ENCODE measurements at places on chromosomes 4 and X.

GRCh38 chr4:100962698-100963097 is 384.6 kb downstream of the PPP3CA start:
- no peak for DNase-seq

DNA sequence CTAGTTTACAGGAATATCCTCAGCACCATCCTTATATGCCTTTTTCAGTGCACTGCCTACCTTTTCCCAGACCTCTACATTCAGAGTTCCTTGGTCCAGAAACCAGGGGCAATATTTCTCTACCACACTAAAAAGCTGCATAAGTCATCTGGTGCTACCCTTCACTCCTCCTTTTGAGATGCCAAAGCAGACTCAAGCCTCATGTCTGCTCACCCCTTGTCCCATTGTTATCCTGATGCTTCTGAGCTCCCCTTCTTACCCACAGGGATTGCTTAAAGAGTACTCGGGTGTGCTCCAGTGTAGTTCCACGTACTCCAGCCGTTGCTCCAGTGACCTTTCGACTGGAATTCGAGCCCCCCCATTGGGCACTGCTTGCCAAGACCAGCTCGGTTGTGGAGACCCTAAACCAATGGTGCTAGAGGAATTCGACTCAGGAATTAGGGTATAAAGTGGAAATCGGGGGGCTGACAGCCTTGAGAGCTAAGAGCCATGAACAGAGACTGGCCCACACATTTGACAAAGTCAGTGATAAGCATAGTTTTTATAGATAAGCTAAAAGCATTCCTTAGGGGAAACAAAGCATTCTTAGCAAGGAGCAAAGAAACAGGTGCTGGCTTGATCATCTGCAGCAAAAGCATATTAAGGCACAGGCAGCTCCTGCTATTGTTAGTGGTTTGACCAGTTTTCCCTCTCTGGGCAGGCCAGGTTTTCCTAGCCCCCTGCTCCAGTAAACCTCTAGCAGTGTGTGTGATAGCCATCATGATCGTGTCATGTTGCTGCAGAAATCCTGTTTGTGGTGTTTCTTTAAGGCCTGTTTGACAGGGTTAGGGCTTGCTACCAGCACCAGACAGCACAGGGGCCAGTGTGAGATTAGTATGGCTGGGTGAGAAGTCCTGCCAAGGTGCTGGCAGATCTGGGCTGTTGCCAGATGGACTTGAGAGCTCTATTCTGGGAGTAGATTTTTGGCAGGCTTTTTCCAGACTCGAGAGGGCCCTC is 57.5 kb upstream of the WDR1 start:
- DNase-seq: no peak

DNA sequence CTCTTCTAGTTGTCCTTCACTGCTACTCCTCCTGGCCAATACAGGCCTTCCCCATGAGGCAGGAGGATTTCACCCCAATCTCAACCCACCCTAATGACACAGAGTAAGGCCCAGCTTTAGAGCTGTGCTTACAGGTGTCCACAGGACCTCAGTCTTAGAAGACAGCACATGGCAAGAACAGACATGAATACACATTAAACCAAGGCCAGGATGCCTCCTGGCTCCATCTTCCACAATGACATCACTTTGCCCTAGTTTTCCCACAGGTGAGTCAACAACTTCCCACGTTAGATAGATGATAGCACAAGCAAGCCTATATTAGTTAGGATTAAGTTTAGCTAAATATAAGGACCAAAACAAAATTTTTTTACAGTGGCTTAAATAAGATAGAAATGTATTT is 63.8 kb upstream of the NOCT start:
- no peak for DNase-seq

- no peak for DNase-seq
Measured at GRCh38 chr4:181989071-181989470, 254.1 kb upstream of the TENM3 start.

DNA sequence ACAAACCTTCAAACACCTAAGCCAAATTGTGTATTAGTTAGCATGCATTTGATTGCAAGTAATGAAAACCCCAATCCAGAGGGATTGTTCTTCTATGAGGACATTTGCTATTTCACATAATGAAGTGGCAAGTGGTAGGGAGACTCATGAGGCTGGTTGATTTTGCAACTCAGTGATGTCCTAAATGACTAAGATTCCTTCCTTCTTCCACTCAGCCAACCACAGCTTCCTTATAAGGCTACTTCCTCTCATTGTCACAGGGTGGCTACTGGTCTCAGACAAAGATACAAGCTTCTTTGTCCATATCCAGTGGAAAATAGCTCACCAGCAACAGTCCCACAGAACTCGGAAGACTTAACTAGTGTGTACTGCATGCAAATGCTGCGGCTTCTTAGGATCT is 5.3 kb upstream of the OTC start:
- no peak for DNase-seq

- DNase-seq: no peak
Measured at GRCh38 chr4:57156242-57156990, 46.2 kb upstream of the IGFBP7 start.

- DNase-seq: no peak
Measured at GRCh38 chrX:27966492-27966891, 14.8 kb downstream of the DCAF8L1 start.

- no peak for DNase-seq
Measured at GRCh38 chr4:26753617-26754016, 107.0 kb upstream of the STIM2 start.

GRCh38 chr4:6221851-6222760 is 21.8 kb upstream of the JAKMIP1 start:
- no peak for DNase-seq

- DNase-seq: no peak
Measured at GRCh38 chrX:15465347-15465746, 27.8 kb downstream of the PIR start.

- DNase-seq: no peak
Measured at GRCh38 chrX:23003116-23003515, 3.4 kb downstream of the DDX53 start.

GRCh38 chrX:39418254-39418704 is 617.0 kb downstream of the MID1IP1 start:
- no peak for DNase-seq

DNA sequence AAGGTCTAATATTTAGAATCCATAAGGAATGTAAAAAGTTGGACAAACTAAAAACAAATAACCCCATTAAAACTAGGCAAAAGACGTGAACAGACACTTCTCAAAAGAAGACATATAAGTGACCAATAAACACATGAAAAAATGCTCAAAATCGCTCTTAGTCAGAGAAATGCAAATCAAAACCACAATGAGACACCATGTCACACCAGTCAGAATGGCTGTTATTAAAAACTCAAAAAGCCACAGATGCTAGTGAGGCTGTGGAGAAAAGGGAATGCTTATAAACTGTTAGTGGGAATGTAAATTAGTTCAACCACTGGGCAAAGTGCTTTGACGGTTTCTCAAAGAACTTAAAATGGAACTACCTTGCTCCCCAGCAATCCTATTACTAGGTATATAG is 674.3 kb upstream of the MAGEB2 start:
- DNase-seq: no peak

GRCh38 chrX:132876523-132877338 is 81.7 kb downstream of the HS6ST2 start:
- DNase-seq: no peak

DNA sequence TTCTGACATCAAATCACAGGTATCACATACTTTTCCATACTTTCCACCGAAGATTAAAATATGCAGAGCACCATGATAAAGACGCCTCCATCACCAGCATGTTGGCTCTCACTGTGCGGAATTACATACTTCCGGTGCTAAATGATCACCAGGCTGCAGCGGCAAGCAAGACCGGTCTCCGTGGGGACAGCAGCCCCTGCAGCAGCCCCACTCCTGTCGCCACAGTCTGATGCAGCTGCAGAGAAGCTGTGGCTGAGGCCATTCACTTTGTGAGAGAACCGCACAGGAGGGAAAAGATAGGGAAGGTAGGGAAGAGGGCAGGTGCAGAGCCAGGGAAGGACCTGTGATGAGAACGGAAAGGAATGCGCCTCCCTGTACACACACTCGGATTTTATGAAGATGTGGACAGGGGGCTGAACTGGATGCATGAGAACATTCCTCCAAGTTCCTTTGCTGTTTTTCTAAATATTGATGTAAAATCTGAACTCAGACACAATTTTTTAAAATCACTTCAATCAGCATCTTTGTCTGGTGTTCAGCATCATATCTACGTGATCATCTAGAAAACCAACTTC is 38.3 kb downstream of the AFAP1 start:
- DNase-seq: no peak

- DNase-seq: no peak
Measured at GRCh38 chr4:39565878-39566600, 38.8 kb upstream of the UGDH start.

- no peak for DNase-seq
Measured at GRCh38 chr4:56637791-56638190, 43.3 kb downstream of the HOPX start.

DNA sequence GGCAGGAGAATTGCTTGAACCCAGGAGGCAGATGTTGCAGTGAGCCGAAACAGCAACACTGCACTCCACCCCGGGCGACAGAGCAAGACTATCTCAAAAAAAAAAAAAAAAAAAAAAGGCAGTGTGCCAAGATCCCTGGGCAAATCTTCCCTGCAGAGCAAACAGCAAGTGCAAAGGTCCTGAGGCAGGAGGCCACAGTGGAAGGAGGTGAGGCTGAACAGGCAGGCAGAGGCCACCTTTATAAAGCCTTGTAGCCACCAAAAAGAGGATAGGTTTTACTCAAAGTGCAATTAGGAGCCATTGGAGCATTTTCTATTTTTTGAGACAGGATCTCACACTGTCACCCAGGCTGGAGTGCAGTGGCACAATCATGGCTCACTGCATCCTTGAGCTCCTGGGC is 45.1 kb upstream of the TLR2 start:
- DNase-seq: no peak

GRCh38 chr4:4750187-4750586 is 109.3 kb upstream of the MSX1 start:
- no peak for DNase-seq

GRCh38 chr4:158042591-158043030 is 130.2 kb downstream of the GASK1B start:
- DNase-seq: no peak

DNA sequence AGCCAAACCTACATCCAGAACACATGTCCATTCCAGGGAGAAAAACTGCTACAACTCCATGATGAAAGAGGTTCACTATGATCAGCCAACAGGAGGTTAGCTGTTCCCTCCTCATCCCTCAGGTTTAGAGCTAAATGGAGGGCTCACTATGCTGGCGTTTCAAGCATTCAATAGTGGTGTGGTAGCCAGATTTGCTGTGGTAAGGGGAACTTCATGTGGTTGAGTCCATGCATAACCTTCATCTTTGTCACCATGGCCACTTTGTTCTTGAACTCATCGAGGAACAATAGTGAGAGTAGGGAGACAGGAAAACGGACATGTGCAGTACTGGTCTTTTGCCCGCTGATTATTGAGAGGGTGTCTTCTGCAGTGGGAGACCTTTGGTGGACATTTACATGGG is 33.8 kb downstream of the ALPK1 start:
- no peak for DNase-seq

GRCh38 chr4:59664771-59665170 is 1535.4 kb upstream of the ADGRL3 start:
- no peak for DNase-seq

- DNase-seq: no peak
Measured at GRCh38 chr4:158808399-158808798, 39.6 kb downstream of the FNIP2 start.

DNA sequence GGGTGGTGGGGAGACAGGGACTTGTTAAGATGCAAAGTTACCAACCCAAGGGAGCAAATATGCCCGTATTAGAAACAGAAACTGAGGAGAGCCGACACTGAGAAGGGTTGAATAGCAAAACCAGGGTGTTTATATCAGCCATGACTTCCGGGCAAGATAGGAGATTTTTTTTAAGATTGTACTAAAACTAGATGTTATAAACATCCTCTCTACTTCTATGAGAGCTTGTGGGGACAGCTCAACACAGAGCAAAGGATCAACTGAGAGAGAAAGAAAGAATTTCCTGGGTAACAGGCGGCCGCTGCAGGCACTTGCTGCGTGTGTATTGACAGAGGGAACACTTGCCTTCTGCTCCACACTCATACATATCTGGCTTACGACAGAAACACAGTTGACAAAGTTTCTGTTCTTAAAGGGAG is 49.1 kb upstream of the FBXW7 start:
- no peak for DNase-seq

DNA sequence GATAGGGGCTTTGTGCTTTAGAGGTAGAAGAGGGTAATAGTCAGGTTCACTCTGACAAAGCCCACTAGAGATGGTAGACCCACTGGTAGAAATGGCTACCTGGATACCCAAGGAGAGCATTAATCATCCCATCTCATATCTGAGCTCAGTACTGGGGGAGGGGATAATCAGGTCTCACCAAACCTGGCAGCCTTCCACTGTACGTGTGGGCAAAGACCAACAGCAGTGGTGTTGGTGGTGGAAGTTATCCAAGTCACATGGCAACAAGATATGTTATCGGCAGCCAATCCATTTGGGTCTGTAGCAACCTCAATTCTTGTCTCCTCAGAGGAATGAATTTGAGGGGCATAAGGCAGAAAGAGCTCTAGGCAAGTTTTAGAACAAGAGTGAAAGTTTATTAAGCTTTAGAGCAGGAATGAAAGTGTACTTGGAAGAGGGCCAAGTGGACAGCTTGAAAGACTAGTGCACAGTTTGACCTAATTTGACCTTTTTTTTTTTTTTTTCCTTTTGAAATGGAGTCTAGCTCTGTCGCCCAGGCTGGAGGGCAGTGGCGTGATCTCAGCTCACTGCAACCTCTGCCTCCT is 67.0 kb upstream of the CXCL13 start:
- no peak for DNase-seq

DNA sequence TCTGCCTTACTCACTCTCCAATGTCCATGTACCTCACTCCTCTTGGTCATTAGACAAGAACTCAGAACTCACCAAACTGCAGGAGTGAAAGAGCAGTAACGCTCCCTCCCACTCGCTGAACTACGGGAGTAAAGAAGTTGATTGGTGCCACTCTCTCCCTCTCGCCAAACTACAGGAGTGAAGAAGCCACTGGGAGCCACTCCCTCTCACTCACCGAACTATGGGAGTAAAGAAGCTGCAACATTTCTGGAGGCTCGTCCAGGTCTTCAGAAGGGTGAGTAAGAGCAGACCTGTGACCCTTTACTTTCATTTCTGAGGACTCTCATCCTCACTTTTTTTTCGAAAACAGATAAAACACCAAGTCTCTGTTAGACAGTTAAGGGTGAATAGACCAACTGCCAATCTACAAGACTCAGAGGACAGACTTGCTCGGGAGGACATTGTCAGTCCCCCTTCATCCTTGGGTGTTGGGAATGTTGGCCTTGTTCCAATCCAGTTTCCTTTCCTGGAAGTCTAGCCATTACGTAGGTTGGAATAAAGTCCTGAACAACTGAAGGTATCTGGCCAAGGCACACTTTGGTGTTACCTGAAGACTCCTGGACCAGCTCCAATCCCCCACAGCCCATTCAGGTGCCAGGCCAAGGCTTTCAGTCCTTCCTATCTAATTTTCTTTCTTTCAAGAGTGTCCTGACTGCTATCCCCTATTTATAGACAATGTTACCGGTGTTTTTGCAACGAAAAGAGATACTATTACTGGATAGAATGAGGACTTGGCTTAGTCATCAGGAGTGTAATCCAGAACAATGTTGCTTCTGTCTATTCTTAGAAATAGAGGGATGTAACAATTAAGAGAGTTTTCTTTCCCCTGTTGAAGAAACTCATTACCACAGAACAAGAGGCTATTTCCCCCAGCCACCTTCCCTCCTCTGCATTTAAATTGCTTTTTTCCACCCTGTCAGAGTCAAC is 11.0 kb upstream of the COL25A1 start:
- no peak for DNase-seq

GRCh38 chrX:37745835-37746217 is 34.0 kb upstream of the CYBB start:
- no peak for DNase-seq

All from stimulated activated CD8-positive, alpha-beta memory T cell treated with anti-CD3 and anti-CD28 coated beads, Interleukin-2, amount 100 ng/mL, for 1 hour (primary cell).